ENCODE measurements at places on chromosomes 4 and X.

DNA sequence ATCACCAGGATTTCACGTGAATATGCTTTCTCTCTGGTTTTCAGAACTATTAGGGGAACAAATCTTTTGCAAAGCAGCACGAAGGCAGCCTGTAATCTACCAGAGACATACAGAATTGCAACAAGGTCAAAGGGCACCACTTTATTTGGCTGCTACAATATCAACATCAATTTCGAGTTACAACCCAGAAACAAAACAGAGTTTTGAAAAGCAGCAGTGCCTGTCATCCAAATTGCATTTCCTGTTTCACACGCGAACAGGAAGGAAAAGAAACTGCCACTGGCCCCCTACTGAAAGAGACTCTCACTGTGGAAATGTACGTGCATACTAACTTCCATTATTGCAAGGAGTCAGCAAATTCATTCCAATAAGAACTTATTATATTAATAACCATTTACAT, 17.1 kb upstream of the C1QTNF7 start:
- DNase-seq: peak; percentile 62

- no peak for DNase-seq
These were observed 17.8 kb upstream of the MAGED4 start for GRCh38 chrX:52166840-52167239.

GRCh38 chrX:40009890-40010289, 87.9 kb downstream of the BCOR start:
- DNase-seq: no peak

- no peak for DNase-seq
These were observed 83.6 kb downstream of the CRMP1 start for GRCh38 chr4:5809216-5809776.

DNA sequence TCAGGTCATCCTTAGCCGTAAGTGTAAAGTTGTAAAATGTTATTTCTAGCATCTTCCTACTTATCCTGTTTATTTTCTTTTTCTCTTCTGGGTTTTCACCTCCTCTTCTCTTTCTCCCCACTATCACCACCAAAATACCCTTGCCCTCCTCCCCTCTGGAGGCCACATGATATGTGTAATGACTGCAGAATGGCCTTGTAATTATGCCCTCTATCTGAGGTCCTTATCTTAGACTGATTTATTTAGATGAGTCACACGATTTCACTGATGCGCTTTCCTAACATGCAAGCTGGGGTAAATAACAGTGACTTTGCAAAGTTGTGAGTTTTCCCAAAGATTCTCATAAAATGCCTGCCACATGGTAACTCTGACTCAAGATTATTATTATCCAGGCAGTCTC, 231.8 kb upstream of the GPRIN3 start:
- DNase-seq: no peak

DNA sequence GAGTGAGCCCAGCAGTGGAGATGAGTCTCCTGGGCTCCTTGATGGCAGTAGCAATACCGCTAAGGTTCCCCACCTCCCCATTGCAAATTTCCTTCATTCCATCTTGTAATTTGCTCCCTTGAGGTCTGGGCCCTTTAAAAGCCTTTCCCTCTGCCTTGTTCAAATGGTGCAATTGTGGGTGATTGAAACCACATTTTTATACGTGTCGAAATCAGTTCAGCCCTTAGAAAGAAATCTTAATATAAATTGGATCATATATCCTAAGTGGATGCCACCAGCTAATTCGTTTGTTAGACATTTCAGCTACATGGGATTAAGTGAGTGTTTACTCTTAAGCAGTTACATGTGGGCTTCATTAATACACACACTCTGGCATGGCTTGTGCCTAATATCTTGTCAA, 68.6 kb downstream of the NHS start:
- no peak for DNase-seq

Measured in OCI-LY7 (cell line).